ENCODE measurements at places on chromosomes 1 and 21.

- no peak for DNase-seq
Measured at GRCh38 chr1:29410476-29410875, 174.2 kb downstream of the PTPRU start.

GRCh38 chr1:162922201-162922600, 61.2 kb upstream of the CCDC190 start:
- DNase-seq, result peak; percentile 25

DNA sequence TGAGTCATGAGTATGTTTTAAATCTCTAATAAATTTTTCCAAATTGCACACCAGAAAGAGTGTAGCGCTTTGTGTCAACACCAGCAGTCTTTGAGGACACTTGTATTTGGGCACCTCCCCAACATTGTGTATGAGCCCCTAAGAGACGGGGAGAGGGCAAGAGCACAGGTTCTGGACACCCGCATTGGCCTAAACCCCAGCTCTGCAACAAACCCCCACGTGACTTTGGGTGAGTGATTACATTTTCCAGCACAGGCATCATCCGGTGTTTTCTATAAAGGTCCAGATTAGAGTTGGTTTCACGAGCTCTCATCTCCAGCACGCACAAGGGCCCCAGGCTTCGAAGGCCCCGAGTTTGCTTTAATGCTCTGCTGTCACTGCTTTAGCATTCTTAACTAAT, 66.3 kb upstream of the SLC45A1 start:
- DNase-seq, result no peak

- no peak for DNase-seq
Measured at GRCh38 chr1:157231846-157232525, 93.8 kb upstream of the ETV3 start.

GRCh38 chr1:18798946-18799345, 60.5 kb downstream of the TAS1R2 start:
- DNase-seq, result no peak

DNA sequence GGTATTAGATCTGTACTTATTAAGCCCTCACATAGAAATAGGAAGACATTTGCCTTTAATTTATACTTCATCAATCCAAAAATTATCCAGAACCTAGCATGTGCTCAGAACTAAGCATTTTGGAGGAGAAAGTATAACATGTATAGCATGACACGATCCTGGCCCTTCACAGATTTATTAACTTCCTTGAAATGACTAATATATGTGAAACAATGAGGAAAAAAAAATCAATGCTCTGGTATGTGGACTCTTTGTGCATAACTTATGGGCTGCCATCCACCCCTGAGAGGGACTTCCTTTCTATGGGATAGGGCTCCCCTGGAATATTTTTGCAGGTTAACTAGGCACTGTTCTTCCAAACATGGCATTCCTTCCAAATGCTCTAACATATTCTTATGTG, 36.6 kb downstream of the CCDC185 start:
- no peak for DNase-seq

DNA sequence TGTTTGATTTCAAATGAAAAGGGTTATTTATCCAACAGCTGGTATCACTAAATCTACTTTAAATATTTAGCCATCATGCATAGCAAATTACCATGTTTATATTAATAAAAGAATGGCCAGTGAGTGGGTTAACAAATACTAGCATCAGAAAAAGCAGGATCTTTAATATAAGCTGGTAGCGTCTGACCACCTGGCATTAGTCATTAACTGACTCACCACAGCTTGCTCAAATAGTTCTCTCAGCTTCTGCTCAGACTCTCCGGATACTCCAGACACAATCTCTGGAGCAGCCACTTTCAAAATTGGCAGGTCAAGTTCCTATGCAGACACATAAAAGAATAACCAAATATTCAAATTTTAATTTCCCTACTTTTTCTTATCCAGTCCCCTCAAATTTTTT, 29.6 kb downstream of the NVL start:
- peak; percentile 85 for DNase-seq

DNA sequence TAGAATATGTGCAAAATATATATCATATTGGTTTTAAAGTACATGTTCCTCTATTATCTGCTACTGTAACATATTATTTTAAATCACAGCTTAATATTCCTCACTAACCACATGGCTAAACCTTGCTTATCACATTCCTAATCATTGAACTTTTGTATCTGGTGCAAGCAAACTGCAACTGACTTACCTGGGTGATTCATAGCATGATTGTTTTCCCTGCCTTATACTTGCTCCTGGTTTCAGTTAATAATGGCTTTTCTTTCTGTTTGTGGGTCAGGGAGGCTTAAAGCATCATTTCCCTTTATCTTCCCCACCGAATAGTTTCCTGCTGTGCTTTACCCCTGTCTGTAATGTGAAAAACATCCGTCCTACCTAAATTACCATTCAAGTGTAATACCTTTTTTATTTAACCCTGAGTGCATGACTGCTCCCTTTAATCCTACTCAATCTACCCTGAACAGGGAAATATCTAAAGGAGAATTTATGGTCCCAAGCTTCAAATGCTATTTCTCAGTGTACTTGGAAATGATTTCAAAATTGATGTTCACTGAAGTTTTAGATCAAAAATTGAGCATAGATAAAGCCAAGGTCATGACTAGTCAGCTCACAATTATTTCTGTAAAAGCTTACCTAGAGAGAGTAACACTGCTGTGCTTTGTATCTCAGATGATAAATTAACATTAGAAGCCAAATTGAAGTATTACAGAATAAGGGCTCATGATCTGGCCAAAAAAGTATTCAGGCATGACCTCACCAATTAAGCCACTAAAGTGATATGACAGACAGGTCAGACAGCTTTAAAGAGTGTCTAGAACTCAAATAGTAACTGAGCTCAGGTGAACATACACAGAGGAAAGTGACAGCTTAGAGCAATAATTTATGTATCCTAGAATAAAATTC, 507.1 kb downstream of the BRINP3 start:
- DNase-seq, result no peak

- peak; percentile 11 for DNase-seq
Measured at GRCh38 chr1:47231301-47232186, 481 bp downstream of the TAL1 start.

DNA sequence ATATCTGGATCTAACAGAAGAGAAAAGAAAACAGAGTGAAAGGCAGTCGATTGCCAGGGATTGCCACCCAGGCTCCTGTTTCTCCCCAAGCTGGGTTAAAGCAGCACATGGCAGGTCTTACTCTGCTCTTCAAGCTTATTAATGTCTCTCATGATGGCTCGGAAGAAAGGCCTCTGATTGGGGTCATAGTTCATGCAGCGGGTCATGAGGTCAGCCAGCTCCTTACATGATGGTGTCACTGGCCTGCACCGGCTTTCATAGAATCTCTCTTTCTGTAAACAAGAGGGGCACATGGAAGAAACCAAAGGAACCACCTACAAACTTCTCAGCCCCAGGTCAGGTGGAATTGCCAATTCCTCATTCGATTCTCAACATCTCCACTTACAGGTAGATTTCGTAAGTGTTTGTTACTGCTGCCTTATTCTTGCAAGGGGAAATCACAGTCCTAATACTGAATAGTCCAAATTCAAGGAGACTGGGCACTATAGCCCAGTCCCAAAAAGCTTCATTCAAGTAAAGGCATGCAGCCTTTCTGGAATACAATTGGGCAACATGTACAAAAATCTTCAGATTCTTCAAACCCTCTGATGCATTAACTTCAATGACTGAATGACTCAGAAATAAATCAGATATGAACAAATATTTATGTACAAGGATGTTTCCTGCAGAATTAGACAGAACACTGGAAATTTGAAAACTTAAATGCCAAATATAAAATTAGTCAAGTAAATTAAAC, 96.6 kb downstream of the RAVER2 start:
- peak; percentile 5 for DNase-seq

GRCh38 chr1:18322368-18323032, 158.2 kb upstream of the KLHDC7A start:
- no peak for DNase-seq

DNA sequence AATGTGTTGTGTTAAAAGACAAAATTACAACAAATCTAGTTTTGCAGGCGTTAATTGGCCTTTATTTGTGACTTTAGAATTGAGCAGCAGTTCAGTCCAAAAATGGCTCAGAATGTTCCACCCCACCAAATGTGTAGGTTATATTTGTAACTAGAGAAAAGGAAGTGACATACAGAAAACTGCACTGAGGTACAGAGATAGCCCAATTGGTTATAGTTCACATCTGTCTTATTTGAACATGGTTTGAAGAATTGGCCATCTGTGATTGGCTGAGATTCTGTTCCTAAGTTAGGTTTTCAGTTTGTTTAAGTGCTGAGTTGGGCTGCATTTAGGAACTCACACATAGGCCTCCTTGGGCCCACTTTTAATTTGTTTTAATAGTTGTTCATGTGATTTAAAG, 12.0 kb upstream of the FMO2 start:
- DNase-seq, result no peak

GRCh38 chr1:62841587-62842169, 57.7 kb downstream of the ATG4C start:
- peak; percentile 57 for DNase-seq

GRCh38 chr1:35560256-35561225, 2.9 kb downstream of the NCDN start:
- DNase-seq, result no peak

- DNase-seq, result no peak
Measured at GRCh38 chr1:44524655-44525500, 119.8 kb downstream of the RNF220 start.

DNA sequence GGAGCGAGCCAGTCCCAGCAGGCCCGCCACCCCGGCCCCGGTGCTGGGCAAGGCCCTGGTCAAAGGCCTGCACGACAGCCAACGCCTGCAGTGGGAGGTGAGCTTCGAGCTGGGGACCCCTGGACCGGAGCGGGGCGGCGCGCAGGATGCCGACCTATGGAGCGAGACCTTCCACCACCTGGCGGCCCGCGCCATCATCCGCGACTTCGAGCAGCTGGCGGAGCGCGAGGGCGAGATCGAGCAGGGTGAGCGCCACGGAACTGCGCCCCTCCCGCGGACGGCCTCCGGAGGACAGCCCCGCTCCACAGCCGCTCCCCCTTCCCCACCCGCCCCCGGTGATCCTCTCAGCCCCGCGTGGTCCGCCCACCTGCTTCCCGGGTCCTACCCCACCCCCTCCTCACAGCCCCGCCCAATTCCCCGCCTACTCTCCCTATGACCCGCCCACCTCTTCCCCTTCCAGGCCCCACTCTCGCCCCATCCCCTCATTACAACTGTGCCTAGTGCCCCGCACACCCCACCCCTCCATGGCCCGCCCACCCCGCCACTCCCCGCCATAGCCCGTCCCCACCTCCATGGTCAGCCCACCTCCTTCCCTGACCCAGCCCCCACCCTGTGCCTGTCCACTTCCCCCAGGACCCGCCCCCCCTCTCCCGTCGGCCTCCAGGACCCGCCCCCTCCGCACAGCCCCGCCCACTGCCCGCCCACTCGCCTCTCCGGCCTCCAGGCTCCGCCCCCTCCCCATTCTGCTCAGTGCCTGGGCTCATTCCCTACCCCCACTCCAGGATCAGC, 52.7 kb downstream of the VWA5B1 start:
- DNase-seq, result no peak

DNA sequence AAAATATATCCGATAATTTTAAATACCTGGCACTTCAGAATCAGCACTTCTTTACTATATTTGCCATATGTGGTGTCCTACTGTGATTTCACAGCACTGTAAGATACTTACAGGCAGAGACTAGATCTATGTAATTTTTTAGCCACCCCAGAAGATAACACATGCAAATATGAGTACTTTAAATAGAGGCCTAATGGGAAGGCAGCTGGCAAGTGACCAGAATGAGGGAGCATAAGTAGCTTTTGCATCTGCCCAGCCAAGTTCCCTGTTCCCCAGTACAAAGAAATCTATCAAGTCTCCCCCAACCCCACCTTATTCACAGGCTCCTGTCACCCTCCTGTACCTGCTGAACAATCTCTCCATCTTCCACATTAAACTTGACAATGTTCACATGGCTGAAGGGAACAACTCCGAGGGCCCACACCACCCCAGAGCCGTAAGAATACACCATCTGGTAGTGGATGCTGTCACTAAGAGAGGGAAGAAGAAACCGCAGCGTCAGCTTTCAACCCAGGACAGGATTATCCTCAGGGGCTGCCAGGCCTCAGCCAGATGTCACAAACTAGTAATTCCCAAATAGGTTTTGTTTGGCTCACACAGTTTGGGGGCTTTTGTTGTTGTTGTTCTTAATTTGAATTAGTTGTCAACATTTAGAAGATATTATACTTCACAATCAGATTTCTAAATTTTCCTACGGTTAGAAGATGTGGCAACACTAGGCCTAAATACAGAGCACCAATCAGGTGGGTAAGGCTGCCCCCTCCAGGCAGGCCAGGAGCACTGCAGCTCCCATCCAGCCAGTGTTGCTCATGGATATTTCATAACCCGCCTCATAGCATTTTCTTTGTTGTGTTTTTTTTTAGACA, 10.4 kb downstream of the EMC1 start:
- DNase-seq, result peak; percentile 65
